ENCODE measurements at places on chromosomes 3 and 15. TPM values are rescaled to one million over a fixed set of nuclear protein-coding genes. Genes with fewer than 3 reads are reported as not detected.

The ARHGEF26 gene
- not detected for total RNA-seq

GRCh38 chr15:89206908-89207331 is 14.5 kb downstream of the RLBP1 start:
- DNase-seq, result peak; percentile 48

GRCh38 chr15:57133127-57133968 is 214.9 kb downstream of the TCF12 start:
- no peak for DNase-seq

The PCLAF gene
- 60.9 TPM for total RNA-seq

GRCh38 chr3:192187485-192188051 is 539.8 kb downstream of the FGF12 start:
- DNase-seq, result no peak

GRCh38 chr3:127780536-127781400 is 41.5 kb downstream of the MGLL start:
- DNase-seq, result no peak

Measured in HFFc6 (cell line).